ENCODE measurements at places on chromosomes 11 and 22.

GRCh38 chr11:115916608-115917007 lies 412.4 kb upstream of the CADM1 start:
- DNase-seq = no peak

GRCh38 chr11:132777067-132777975 lies 755.0 kb downstream of the OPCML start:
- no peak for DNase-seq

DNA sequence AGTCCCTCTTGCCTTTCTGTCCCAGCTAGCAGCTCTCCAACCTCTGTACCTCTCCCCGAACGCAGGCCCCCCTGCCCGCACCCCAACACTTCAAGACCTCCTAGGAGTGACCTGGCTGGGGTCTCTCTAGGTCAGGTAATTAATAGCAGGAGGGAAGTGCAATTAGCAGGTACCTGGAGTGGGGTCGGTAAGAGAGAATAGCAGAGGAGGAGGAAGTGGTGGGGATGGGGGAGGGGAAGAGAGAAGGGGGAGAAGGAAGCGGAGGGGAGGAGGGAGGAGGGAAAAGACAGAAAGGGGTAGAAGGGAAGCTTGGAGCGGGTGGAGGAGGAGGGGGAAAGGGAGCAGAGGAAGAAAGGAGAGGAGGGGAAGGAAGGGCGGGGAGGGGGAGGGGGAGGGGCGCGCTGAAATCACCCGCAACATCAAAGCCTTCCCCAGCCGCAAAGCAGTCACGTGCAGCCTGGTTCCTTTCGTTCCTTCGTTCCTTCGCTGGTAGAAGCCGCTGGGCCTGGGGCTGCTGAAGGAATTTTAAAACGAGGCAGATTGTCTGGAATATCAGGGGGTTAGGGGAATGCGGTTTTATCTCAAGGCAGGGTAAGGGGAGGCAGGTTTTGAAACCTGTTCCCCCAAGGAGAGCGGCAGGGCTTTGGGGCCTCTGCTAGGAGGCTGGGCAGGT lies 29.3 kb upstream of the TCF20 start:
- no peak for DNase-seq

DNA sequence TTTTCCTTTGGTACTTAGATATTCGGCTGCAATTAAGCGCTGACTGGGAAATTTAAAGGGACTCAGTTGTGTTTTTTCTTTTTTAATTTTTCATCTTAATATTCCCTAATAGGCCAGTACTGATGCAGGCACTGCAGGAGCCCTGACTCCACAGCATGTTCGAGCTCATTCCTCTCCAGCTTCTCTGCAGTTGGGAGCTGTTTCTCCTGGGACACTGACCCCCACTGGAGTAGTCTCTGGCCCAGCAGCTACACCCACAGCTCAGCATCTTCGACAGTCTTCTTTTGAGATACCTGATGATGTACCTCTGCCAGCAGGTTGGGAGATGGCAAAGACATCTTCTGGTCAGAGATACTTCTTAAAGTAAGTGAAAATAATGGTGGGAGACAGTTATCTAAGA lies 3.8 kb downstream of the YAP1 start:
- no peak for DNase-seq

Measured in stimulated activated CD4-positive, alpha-beta T cell treated with anti-CD3 and anti-CD28 coated beads, Interleukin-12 subunit alpha, Interleukin-12 subunit beta, amount 100 ng/mL, for 24 hours (primary cell).